ENCODE measurements at places on chromosomes 5 and 9. TPM values are rescaled to one million over a fixed set of nuclear protein-coding genes. Genes with fewer than 3 reads are reported as not detected.

- no peak for DNase-seq
Observed at GRCh38 chr9:20441166-20441565, 181.1 kb downstream of the MLLT3 start.

- DNase-seq, result peak; percentile 67
Observed at GRCh38 chr5:677131-678101, 15.7 kb downstream of the TPPP start.

IER5L gene
- total RNA-seq, result 13.3 TPM

EIF4E1B gene
- total RNA-seq, result 0.33 TPM

DNA sequence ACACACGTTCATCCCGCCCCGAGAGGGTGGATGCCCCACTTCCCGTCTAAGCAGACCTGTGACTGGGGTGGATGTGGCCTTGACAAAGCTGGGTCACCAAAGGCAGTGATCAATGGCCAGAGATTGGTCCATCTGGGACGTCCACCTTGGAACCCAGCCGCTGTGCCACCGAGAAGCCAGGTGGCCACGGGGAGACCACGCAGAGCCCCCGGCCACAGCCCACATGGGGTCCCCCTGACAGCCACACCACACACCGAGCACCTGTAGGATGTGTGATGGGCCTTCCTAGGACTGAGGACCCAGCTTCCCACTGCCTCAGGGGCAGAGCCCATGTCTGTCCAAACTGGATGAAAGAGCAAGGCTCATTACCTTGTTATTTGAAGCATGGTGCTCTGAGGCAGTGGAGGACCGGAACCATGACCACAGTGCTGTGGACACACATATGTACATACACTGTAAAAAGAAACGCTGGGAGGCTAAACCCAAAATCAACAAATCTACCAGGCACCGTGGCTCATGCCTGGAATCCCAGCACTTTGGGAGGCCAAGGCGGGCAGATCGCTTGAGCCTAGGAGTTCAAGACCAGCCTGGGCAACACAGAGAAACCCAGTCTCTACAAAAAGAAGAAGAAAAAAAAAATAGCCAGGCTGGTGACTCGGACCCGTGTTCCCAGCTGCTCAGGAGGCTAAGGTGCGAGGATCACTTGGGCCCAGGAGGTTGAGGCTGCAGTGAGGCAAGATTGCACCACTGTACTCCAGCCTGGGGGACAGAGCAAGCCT, 50.1 kb downstream of the MRPL36 start:
- DNase-seq, result no peak

DNA sequence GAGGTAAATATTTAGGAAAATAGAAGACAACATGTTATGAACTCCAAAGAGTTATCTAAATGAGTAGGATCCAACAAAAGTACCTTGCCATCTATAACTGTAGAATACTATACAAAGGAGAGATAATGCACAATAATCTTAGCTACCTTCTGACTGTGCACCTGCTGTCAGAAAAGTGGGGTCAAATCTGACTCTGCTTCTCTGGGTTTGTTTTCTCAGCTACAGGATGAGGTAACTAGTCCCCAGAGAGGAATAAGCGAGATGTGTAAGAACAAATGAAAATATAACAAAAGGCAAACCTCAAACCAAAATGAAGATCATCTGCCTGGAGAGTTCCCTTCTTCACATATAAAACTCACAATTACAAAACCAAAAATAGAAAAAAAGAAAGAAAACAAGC, 204.8 kb downstream of the DCP2 start:
- DNase-seq, result no peak

DNA sequence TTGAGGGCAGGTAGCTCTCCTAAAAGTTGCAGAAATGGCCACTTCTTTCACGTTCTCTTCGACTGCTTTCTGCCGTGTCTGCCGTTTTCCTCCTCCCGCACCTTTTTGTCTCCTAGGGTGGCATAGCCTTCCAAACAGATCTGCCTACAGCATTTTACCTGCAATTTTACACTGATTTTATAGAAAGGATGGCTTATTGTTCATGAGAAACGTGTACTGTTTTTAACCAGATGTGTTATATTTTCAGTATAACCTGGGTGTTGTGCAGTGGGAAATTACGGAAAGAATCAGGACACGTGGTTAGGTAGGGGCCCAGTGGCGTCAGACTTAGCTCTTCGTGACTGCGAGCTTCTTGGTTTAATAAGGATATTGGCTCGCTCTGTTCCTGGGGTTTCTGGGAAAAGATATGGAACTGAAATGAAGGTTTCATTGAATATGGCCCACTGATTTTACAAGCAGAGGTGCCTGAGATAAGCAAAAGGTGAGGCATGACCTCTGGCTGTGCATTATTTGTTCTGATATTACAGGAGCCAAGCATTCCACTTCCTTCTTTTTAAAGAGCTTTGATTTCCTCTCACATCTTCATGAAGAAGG, 43.7 kb upstream of the PRSS3 start:
- DNase-seq, result no peak

HRH2 gene
- total RNA-seq, result 5.5 TPM

DNA sequence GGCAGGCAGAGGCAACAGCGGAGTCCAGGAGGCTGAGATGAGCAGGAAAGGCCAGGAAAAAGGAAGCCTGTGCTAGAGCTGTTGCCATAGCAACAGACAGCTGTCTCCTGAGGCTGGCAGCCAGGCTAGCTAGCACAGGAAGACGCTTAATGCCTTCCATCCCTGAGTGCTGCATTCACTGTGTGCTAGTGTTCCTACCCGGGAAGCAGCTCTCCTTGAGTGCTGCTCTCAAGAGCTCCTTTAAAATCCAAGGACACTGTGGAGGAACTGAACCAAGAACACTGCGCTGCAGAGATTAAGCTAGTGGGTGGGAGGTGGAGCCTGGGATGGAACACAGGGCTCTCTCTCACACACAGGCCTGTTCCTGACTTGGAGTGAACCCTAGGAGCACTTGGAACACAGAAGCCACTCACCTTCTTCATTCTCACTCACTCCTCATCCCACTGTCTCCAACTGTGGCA, 53.5 kb upstream of the IL7R start:
- peak; percentile 37 for DNase-seq

DNA sequence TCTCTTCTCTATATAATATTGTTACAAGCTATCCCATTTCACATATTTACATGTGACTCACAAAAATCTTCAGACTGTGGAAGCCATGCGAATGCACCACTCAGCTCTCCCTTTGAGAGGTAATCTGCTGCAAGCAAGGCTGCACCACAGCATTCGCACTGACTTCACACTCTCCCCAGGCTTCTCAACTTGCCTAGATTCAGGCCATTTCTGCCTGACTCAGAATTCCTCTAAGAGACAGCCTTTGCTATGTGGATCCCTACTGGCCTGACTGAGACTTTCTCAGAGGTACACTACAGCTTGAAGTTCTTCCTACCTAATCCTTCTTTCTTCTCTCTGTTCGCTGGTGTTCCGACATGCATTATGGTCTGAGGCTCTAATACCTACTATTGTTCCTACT, 21.1 kb upstream of the DMRTA1 start:
- no peak for DNase-seq

GRCh38 chr5:39426746-39427105, 1.9 kb upstream of the DAB2 start:
- DNase-seq, result no peak

DNA sequence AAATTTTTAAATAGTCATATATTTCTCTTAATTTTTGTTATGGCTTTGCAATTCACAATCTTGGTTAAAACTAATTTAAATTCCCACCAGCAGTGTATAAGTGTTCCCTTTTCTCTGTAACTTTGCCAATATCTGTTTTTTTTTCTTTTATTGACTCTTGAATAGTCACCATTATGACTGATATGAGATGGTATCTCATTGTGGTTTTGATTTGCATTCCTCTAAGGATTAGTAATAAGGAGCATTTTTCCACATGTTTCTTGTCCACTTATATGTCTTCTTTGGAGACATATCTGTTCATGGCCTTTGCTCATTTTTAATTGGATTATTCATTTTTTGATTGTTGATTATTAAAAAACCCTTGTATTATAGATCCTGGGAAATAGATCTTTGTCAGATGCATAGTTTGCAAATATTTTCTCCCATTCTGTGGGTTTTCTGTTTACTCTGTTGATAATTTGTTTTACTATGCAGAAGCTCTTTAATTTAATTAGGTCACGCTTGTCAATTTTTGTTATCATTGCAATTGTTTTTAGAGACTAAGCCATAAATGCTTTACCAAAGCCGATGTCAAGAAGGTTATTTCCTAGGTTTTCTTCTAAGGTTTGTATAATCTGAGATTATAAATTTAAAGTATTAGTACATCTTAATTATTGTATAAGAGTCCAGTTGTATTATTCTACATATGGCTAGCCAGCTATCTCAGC, 610.9 kb downstream of the CHSY3 start:
- DNase-seq, result no peak

CAMK2A gene
- not detected for total RNA-seq

- DNase-seq, result peak; percentile 42
Observed at GRCh38 chr9:38145526-38146053, 76.6 kb upstream of the SHB start.

GRCh38 chr5:58854441-58854840, 271.6 kb downstream of the RAB3C start:
- no peak for DNase-seq

GRCh38 chr5:8650186-8650585, 781.2 kb downstream of the MTRR start:
- DNase-seq, result no peak

- no peak for DNase-seq
Observed at GRCh38 chr5:154318691-154319090, 127.1 kb upstream of the SAP30L start.

DNA sequence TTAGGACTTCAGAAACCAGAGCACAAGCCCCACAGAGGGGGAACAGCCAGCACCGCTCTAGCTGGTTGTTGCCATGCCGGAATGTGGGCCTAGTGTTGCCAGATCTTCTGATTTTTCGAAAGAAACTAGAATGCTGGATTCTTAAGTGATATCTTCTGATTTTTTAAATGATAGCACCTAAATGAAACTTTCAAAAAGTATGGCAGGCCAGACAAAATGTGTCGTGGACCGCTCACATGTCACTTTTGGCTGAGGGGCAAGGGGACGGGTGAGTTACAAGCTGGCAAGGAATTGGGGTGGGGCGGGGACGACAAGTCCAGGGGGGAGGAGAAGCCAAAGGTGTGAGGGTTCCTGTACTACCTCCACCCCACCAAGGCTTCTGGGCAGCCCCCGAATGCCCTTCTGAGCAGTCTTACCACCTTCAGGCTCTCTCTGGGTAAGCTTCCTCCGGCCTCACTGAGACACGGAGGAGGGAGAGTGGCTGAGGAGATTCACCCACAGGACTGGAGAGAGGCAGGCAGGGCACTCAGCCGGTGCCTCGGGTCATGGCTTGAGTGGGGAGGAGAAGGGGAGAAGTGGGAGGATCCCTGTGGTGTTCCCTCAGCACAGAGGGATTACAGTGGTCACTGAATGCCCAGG, 10.3 kb downstream of the B4GALT7 start:
- DNase-seq, result peak; percentile 18

GRCh38 chr9:5982317-5982716, 33.1 kb downstream of the RANBP6 start:
- no peak for DNase-seq

- DNase-seq, result peak; percentile 61
Observed at GRCh38 chr9:86202338-86202882, 57.0 kb downstream of the C9orf153 start.

DNA sequence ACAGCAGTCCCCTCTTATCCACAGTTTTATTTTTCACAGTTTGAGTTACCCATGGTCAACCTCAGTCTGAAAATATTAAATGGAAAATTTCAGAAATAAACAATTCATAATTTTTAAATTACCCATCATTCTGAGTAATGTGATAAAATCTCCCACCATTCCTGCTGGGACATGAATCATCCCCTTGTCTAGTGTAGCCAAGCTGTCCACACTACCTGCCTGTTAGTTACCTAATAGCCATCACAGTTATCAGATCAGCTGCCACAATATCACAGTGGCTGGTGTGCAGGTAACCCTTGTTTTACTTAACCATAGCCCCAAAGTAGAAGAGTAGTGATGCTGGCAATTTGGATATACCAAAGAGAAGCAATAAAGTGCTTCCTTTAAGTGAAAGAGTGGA, 10.7 kb downstream of the PLGRKT start:
- DNase-seq, result no peak

KIF24 gene
- 4.5 TPM for total RNA-seq

GRM6 gene
- total RNA-seq, result not detected

ADGRD2 gene
- not detected for total RNA-seq

DNA sequence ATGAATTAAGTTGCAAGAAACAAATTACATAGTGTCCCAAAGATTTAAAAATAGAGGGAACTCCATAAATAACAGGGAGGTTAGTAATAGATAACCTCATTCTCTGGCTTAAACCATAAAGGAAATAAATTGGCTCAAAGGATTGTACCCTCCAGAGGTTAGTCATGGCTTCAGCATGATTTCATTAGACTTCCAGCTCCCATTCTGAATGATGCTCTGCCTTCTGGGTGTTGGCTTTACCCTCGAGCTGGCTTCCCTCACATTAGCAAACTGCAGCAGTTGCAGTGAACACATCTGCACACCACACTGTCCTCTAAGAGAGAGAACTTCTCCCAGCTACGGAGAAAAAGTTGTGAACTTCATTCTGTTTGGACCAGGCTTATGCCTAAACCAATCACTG, 70.4 kb downstream of the RGS7BP start:
- no peak for DNase-seq

DNA sequence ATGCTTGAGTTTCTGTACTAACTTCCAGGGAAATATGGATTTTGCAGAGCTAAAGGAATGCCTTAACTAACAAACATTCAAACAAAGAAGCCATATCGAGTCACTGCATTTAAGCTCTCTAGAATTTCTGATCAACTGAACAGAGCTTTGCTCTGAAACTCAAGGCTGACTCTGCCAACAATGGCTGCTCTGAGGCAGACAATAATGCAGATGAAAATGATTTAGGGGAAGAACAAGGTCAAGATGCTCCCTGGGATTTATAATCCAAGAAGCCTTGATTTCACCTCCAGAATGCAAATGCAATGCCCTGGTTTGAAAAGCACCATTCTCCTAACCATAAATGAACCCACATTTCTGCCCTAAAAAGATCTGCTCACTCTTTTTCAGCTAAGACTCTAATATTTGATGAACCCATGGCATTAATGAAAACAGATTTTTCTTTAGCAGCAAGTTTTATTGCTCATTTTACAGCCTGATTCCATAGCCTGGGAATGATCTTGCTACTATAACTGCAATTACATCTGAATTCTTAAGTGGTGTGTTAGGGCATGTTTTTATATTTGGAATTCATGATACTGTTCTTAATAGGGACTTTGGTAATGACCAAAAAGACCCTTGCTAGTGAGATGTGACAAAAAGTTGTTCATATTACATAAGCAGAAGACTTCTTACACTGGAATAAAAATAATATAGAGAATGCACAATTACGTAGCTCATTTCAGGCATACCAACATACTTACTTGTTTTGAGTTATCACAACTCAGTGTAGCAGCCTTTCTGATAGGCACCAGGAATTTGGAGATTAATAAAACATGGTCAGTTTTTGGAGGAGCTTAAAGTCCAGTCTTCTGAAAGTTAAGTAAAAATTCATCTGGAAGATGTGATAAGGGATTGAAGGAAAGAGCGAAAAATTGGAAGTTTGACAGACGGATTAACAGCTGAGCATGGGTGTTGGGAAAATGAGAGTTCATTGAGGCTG, 169.4 kb downstream of the TRPM3 start:
- DNase-seq, result no peak

All from H7 (cell line).